ENCODE measurements at places on chromosomes 6 and 20.

DNA sequence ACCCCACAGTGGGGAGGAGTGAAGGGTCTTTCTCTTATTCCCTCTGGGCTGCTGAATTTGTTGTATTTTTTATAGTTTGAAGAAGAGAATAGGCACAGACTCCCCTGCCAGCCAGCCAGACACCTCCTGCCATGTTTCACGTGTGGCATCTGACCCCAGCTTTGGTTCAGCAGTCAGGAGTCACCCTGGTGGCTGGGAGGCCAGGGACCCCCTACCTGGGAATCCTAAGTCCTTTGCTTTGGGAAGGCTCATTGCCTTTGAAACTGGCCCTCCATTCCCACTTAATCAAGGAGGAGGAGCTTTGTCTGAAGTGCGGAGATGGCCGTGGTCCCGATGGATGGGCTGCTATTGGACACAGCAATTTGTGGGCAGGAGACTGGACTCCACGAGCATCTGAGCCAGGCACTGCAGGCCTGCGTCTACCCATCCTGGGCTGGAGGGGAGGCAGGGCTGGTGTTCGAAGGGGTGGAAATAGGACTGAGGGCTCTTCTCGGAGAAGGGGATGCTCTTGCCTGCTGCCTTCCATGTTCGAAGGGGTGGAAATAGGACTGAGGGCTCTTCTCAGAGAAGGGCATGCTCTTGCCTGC is 196.1 kb downstream of the DLL1 start:
- DNase-seq, result no peak

DNA sequence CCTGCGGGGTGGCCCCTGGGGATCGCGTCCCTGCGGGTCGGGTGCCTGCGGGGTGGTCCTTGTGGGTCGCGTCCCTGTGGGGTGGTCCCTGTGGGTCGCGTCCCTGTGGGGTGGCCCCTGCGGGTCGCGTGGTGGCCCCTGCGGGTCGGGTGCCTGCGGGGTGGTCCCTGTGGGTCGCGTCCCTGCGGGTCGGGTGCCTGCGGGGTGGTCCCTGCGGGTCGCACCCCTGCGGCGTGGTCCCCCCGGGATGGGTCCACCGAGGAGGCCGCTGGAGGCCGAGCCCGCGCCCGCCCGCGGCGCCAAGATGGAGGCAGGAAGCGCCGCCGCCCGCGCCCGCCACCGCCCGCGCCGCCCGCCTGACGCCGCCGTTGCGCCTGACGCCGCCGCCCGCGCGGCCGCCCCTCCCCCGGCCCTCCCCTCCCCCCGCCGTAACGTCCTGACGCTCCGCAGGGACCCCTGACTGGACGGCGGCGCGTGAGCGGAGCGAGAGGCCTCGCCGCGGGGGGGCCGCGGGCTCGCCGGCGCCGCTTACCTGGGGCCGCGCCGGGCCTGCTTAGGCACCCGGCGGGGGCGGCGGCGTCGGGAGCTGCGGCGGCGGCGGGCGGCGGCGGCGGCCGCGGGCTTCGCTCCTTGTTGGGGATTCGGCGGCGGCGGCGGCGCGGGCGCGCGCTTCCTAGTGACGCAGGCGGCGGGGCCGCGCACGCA is at the start of gene GMEB2:
Gene GMEB2, minus strand, starts transcription at position 678 of the 705 bp plus-strand sequence. CDS start 7,704 bp downstream, outside the sequence.
- DNase-seq, result peak; percentile 42

- DNase-seq, result no peak
Observed at GRCh38 chr6:156841508-156841907, 64.3 kb downstream of the ARID1B start.

- no peak for DNase-seq
Observed at GRCh38 chr20:2955257-2955970, 82.1 kb downstream of the PTPRA start.

GRCh38 chr6:84260926-84261325 is 33.5 kb upstream of the CEP162 start:
- DNase-seq, result no peak

GRCh38 chr6:169255643-169256042 is 2.0 kb upstream of the THBS2 start:
- no peak for DNase-seq

DNA sequence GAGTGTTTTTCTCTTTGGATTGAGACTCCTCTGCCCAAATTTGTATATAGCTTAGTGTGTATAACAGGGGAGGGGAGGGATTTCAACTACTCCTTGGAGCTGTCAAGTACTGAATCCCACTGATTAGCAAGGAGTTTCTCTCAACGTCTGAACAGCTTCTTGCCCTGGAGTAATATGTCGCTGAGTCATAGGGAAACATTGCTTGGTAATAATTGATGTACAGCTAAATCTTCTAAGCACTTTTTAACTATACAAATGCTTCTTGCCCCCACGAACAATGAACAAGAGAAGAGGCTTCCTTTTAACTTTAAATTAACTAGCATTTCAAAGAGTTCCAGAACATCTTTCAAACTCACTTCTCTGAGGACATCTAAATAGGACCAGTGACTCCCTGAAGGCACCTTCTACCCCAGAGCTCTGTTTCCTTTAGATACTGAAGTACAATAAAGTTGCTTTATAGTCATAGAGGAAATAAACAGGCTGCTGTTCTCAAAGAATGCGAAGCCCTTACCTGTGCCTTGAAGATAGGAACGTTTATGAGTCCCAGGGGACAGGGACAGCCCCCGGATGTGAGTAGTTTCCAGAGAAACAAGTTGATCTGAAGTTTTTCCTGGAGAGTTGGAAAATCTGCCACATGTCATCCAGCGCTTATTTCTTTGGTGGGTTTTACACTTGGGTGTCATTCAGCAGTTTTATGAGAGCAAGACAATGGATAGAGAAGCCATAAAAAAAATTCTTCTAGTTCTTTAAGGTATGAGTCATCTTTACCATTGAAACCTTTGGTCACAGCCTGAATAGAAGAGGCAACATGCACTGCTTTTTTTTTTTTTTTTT is 462.5 kb upstream of the BTBD3 start:
- DNase-seq, result no peak

DNA sequence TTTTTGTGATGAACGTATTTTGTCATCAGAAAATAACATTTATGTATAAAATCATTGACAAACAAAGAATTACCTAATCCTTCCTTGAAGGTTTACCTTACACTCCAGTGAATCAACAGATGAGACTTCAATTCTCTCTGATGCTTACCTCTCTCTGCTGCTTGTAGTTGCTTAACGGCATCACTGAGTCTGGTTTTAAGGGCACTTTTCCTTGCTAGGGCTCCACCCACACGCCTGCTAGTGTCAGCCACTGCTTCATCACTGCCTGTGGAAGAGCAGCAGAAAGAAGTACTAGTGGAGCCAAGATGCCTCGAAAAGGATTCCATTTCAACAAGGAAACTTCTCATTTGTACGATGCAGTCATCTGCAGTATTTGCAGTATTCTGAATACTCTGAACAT is 63.0 kb downstream of the FAM229B start:
- DNase-seq, result no peak

DNA sequence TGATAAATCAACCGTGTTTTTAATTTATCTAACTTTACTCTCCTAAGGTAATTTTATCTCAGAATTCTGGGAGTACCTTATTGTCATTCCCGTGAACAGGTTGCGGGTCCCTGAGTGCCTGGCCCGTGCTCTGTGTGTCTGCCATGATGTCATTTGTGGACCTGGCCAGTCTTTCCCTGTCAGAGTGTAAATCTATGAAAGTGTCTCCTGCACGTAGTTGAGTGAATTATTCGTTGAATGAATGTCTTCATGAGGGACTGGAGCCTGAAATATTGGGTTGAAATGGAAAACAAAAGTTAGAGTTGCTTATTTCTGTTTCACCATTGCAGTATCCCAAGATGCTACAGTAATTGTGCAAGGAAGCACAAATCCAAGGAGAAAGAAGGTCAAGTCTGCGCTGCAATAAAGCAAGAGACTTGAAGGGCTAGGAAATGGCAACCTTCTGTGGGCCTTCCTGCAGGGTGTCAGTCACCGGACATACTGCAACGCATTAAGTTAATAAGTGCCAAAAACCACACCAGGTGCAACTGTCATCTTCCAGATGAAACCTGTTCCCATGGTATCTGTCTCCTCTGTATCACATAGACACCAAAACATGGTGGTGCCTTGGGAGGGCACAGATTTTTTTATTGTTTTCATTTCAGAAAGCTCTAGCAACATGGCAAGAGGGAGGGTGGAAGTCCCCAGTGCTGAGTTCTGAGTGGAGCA is 135.5 kb downstream of the ZDHHC14 start:
- DNase-seq, result no peak

DNA sequence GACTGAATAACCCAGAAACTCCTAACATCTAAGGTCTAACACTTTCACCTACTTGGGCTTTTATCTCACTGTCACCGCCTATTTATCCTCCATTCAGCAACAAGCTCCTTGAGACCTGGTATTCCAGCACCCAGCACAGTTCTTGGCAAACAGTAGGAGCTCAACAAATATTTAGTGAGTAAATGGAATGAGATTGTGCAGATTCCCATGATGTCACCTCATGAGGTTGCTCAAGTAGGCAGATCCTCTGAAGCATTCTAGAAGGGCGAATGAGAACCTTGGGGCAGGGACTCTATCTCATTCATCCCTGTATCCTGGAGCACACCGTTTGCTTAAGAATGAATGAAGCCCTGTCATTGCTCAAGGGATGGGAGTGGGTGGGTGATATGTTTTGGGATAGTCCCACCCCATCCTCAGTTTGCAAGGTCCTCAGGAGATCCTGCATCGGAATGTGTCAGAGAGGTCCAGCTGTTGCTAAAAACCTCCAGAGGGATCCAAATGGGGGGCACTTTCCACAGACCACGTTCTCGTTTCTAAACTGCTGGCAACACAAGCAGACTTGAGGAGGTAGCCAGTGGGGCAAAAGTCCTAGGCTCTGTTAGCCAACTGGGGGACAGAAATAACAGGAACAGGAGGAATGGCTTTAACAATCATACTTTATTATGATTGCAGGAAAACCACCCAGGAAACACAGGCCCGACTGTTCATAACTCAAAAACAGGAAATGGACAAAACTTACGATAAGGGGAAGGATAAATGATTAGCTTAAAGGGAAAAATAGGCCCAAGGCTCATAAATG is 42.0 kb downstream of the EDN1 start:
- DNase-seq, result no peak

GRCh38 chr6:5843078-5843477 is 163.6 kb downstream of the NRN1 start:
- no peak for DNase-seq

DNA sequence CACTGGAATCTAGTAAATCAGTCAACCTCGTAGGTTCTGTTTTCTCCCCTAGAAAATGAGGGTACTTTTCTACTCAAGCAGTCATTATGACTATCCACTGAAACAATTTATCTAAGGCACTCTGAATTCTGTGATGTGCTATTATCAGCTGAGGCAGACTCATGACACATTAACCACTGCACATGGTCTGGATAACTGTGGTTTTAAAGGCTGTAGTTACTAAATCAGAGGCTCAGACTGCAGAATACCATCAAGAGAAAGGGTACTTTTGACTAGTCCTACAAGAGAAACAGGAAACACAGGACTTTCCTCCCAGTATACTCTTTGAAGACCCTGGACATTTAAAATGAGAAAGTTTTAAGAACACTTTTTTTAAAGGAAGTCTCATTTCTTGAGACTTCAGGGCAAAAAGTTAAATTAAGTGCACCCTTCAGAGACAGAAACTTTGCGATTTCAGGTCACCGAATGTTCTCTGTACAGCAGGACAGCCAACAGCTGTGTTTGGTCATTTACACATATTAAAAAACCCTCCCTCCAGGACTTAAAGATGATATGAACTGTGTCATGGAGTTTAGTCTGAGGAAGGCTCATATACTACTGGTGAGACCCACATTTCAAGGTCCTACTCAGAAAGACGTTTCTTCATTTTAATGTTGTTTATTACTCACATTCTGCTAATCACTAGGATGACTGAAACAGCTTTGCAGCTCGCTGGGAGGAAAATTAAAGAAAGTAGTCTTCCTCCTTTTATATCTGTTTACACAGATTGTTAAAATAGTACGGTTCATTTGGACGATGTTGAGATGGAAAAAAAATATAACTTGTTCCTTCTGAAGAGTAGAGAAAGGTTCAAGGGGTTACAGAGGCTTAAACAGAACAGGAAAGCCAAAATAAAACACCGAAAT is 19.9 kb downstream of the ATXN1 start:
- DNase-seq, result no peak

DNA sequence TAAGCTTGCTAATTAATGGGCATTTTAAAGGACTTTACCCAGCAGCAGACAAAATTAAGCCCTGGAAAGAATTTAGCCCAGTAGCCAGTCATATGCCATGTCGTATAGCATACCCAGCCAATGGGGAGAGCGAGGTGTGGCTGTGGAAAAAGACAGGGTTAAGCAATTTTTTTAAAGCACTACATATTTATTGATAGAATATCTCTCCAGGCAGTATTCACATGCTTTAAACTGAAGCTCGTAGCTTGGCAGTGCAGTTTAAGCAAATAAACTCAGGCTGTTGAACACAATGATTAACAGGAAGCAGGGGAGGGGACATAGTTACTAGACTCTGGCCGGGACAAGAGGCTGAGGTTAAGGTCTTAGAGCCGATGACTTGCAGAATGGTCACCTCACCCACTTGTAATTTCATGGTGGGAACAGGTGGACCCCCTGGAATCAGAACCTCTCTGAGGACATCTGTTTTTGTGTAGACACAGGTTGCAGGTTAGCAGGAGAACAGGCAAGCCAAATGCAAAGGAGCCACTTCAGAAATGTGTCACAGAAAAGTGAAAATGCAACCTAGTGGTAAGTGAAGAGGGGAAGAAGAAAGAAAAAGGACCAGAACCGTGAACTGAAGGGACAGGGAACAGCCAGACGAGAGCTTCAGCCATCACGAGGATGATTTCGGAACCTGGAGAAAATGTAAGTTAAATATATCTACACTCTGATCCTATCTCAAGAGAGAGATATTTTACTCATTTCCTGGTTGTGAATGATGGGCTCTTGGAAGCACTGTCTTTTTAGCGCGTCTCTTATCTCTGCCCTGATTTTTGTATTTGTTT is 7.2 kb downstream of the GCNT2 start:
- DNase-seq, result no peak

DNA sequence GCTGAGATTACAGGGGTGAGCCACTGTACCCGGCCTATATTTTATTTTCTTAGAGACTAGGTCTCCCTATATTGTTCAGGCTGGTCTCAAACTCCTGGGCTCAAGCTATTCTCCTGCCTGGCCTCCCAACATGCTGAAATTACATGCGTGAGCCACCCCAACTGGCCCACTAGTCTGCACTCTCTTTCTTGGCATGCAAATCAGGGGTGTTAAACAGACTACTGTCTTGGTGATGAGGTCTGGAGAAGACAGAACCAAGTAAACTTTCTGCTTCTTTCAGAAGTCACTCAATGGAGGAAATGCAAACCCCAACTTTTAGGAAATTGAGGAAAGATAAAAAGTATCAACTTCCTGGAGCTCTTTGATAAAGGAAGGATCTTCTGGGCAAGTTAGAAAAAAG is 8.0 kb upstream of the TUBB2B start:
- DNase-seq, result no peak
